ENCODE measurements at places on chromosomes 13 and 19. TPM values are rescaled to one million over a fixed set of nuclear protein-coding genes. Genes with fewer than 3 reads are reported as not detected.

ADGRE3 gene
- not detected for total RNA-seq

U2AF2 gene
- total RNA-seq = 297 TPM

CCDC122 gene
- 1.7 TPM for total RNA-seq

ENOX1 gene
- total RNA-seq = 1.3 TPM

CEACAM8 gene
- total RNA-seq = not detected

LHB gene
- total RNA-seq = not detected

SF3A2 gene
- total RNA-seq = 74.1 TPM

ERVV-1 gene
- not detected for total RNA-seq

HSPH1 gene
- total RNA-seq = 107 TPM

PLEKHF1 gene
- 9.1 TPM for total RNA-seq

ARHGAP33 gene
- 3.9 TPM for total RNA-seq

GAPDHS gene
- not detected for total RNA-seq

ZNF829 gene
- total RNA-seq = 0.44 TPM

PDX1 gene
- 0.10 TPM for total RNA-seq

RAB8A gene
- total RNA-seq = 47.9 TPM

PABPC3 gene
- total RNA-seq = 0.15 TPM

LYL1 gene
- 1.3 TPM for total RNA-seq

FBXO46 gene
- total RNA-seq = 7.2 TPM

MIR17HG gene
- total RNA-seq = 0.61 TPM

C13orf42 gene
- total RNA-seq = not detected

NR2C2AP gene
- total RNA-seq = 29.0 TPM

PSG1 gene
- 0.15 TPM for total RNA-seq

SELENOV gene
- not detected for total RNA-seq

NCAN gene
- 0.05 TPM for total RNA-seq

ZNF177 gene
- total RNA-seq = 0.30 TPM

KLF1 gene
- total RNA-seq = 0.10 TPM

EBI3 gene
- total RNA-seq = 3.8 TPM

DACT3 gene
- total RNA-seq = 0.42 TPM

LILRB2 gene
- 0.05 TPM for total RNA-seq

TPRX2 gene
- total RNA-seq = not detected

DCT gene
- total RNA-seq = not detected

EPS8L1 gene
- 6.4 TPM for total RNA-seq

MEIS3 gene
- total RNA-seq = 41.9 TPM

ELAVL3 gene
- 0.09 TPM for total RNA-seq

RFX2 gene
- 5.9 TPM for total RNA-seq

HCN2 gene
- total RNA-seq = 38.3 TPM

SYNGR4 gene
- 4.6 TPM for total RNA-seq

CABP5 gene
- not detected for total RNA-seq

PRR22 gene
- 1.7 TPM for total RNA-seq

LILRB1 gene
- total RNA-seq = not detected

PSG3 gene
- 0.07 TPM for total RNA-seq

C19orf85 gene
- total RNA-seq = not detected

EXOC3L2 gene
- total RNA-seq = 1.8 TPM

SLC17A7 gene
- 0.71 TPM for total RNA-seq

NAXD gene
- 18.2 TPM for total RNA-seq

SPTBN4 gene
- total RNA-seq = 0.34 TPM

MYO1F gene
- 0.48 TPM for total RNA-seq

ZNF730 gene
- total RNA-seq = not detected

ATP8B3 gene
- total RNA-seq = 2.3 TPM

TBXA2R gene
- 0.79 TPM for total RNA-seq

SPART gene
- 23.0 TPM for total RNA-seq

ZNF808 gene
- 0.24 TPM for total RNA-seq

C1QTNF9 gene
- not detected for total RNA-seq
